ENCODE measurements at places on chromosomes 5 and 9.

GRCh38 chr9:82153032-82153431 is 164.5 kb downstream of the SPATA31D1 start:
- DNase-seq: no peak

DNA sequence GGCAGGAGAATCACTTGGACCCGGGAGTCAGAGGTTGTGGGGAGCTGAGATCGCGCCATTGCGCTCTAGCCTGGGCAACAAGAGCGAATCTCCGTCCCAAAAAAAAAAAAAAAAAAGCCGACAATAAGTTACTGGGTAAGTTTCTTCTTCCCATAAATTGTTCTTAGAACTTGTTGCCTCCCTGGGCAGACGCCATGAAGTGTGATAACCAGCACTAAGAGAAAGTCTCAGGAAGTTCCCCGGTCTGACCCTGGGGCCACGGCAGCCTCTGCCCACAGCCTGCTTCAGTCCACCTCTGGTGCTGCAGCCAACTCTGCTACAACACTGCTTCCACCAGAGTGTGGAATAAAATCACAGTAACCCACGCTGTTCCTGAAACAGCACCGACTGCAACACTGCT is 19.1 kb downstream of the LPCAT1 start:
- DNase-seq: no peak

GRCh38 chr5:83281176-83281575 is 190.4 kb upstream of the VCAN start:
- no peak for DNase-seq

- no peak for DNase-seq
Observed at GRCh38 chr9:1909322-1909721, 105.8 kb upstream of the SMARCA2 start.

DNA sequence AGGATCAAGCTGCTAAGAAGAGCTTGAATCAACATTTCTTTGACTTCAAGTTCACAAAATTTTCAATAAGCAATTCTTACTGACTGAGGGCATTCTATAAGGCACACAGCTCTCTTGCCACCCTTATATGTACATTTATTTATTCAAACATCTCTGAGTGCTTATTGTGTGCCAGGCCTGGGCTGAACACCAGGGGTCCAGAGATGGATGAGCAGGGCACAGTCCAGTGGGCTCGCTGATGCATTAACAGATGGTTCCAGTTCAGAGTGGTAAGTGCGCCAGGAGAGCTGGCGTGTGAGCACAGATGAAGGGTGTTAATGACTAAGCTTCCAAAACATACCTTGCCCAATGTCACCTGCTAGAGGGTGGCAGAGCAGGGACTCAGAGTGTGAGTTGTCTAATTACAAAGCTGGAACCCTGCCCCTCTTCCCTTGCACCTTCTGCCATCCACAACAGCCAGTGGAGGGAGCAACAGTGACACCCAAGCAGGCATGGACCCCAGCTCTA is 24.6 kb downstream of the ALG2 start:
- DNase-seq: no peak

GRCh38 chr5:116847960-116848359 is 273.3 kb upstream of the SEMA6A start:
- no peak for DNase-seq

DNA sequence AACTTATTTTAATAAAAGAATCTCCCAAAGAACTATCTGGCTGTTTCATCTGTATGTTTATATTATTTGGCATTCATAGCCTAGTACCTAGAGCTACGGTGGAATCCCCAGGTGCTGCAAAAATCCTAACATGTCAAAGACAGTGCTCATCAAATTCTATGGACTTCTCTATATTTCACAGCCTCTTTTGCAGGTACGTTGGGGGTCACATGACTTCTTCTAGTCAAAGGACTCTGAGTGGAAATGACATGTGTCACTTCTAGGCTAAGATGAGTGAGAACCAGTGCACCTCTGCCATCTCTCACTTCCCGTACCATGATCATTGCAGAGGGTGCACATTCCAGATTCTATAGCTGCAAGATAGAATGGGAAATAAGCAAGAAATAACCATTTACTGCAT is 72.5 kb upstream of the PTGER4 start:
- DNase-seq: no peak

- no peak for DNase-seq
Observed at GRCh38 chr5:7714119-7714518, 136.8 kb downstream of the CFAP90 start.

- DNase-seq: no peak
Observed at GRCh38 chr5:15499528-15500324, at the start of gene FBXL7. TSS of gene FBXL7 (plus strand) at chr5:15500180.

DNA sequence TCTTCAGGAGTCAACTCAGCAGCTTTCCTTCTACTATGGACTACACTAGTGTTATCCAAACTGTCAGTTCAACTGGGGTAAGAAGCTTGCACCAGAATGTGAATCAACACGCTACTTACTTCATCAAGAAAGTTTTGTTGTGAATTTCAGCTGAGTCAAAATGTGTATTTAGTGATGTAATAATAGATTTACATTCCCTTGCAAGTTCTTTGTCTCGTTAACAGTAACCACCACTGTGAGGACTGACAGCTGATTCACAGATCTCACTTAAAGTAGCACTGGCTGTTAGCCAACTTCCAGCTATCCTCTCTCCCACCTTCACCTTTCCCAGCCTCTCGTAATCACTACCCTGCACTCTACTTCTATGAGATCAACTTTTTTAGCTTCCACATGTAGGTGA is 445.3 kb downstream of the NTRK2 start:
- DNase-seq: no peak

- DNase-seq: no peak
Observed at GRCh38 chr5:93454896-93455295, 126.1 kb downstream of the NR2F1-AS1 start.

DNA sequence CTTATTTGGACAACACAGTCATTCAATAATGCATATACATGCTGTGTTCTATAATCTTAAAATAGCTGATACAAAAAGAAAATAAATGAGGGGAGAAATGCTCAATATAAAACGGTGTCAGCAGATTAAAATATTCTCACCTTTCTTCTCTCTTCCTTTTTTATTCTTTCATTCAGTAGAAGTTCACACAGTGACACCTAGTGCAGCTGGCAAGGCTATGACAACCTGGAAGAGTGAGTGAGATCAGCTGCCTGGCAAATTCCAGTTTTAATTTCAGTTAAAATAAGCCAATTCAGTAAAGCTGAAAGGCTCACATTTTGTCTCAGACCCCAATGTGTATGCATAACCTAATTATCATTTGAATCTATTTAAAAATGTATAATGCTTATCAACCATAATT is 150.3 kb downstream of the RASEF start:
- DNase-seq: no peak

DNA sequence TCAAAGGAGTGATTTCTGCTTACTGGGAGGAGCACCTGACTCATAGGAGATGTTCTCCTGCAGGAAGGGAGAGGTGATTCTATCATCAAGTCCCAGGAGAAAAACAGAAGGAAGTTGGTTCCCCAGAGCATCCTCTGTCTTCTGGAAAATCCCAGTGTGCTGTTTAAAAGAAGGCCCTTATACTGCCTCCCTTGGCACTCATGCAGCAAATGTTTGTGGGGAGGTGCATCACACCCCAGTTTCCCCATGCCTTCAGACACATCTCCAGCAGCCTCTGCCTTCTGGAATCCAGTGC is 63.1 kb downstream of the PPARGC1B start:
- DNase-seq: no peak

DNA sequence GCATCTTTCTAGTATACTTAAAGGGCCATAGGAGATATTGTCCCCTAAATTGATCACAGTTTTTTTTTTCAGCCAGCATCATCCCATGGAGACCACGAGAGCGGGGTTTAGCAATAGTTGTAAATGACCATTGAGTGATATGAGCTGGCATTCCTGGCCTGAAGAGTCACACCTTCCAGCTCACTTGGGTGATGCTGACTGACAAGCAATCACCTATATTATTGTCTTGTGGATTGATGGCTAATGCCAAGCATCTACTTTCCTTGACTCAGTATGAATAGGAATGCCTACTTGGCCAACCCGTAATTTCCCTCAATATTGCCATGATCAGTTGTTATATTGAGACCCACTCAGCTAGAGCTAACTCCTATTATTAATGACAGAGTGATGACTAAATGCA is 70.5 kb downstream of the ADAMTSL1 start:
- no peak for DNase-seq

GRCh38 chr5:172805018-172805683 is 28.9 kb upstream of the ERGIC1 start:
- DNase-seq: no peak

DNA sequence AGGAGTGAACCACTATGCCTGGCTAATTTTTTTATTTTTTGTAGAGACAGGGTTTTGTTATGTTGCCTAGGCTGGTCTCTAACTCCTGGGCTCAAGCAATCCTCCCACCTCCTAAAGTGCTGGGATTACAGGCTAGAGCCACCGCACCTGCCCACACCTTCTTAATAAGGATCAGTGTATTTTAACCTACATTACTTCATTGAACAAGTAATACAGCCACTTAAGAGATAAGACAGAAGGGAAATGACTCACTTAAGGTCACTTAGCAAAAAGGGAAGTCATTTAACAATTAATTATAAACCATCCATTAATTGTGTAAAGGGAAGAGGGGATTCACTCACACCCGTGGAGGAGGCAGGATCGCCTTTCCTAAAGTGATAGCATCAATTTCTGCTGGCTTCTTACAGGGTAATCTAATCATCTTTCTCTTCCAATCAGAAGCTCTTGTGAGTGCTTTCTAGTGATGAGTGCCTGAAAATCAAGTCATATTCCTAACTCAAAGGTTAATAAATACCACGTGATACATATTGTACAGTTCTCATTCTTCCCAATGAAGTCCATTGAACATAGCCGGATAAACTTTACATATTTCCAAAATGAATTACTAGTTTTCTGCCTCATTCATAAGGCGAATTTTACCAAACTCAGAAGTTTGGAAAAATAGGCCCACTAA is 3.5 kb downstream of the FBXW11 start:
- DNase-seq: no peak

DNA sequence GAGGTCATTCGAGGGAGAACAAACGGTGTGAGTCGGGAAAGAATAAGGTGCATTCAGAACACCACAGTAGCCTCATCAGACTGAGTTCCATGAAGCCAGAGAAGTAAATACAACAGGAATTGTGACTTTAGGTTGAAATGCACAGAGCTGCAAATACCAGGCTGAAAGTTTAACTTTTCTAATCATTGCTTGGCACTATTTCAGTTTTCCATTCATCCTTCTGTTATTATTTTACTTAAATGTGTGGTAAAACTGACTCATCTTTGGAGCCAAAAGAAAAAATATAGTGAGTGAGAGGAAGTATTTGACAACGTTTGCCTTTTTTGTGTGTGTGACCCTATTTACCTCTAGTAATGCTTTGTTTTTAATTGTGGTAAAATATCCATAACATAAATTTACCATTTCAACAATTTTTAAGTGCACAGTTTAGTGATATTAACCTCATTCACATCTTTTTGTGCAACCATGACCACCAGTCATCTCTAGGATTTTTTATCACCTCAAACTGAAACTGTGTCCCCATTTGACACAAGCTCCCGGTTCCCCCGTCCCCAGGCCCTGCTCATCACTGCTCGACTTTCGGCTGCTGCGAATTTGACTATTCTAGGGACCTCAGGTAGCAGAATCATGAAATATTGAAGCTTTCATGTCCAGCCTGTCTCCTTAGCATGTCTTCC is 166.8 kb downstream of the HSD17B3 start:
- DNase-seq: no peak

DNA sequence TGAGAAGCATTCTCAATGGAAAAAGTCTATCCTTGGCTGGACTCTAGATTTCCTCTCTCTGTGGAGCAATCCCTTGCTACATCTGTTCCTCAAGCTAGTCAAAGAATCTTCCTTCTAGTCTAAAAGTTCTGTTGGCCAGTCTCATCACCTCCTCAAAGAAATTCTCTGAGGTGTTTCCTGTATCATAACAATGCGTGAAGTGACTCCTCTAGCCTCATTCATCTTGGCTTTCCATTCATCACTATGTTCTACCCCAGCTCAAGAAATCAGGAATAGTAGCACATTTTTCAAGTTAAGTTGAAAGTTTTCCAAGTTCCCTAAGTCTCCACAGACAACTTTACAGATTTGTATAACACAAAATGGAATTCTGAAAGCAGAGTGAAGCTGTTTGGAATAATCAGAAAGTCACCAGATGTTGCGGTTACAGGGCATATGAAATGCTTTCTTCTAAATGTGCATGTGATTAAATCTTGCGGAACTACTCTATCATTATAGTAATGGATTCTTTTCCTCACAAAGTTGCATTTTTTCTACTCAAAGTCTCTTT is 176.6 kb upstream of the FREM1 start:
- no peak for DNase-seq
